ENCODE measurements at places on chromosomes 6 and 20. TPM values are rescaled to one million over a fixed set of nuclear protein-coding genes. Genes with fewer than 3 reads are reported as not detected.

KHDC1L gene
- not detected for total RNA-seq

DNA sequence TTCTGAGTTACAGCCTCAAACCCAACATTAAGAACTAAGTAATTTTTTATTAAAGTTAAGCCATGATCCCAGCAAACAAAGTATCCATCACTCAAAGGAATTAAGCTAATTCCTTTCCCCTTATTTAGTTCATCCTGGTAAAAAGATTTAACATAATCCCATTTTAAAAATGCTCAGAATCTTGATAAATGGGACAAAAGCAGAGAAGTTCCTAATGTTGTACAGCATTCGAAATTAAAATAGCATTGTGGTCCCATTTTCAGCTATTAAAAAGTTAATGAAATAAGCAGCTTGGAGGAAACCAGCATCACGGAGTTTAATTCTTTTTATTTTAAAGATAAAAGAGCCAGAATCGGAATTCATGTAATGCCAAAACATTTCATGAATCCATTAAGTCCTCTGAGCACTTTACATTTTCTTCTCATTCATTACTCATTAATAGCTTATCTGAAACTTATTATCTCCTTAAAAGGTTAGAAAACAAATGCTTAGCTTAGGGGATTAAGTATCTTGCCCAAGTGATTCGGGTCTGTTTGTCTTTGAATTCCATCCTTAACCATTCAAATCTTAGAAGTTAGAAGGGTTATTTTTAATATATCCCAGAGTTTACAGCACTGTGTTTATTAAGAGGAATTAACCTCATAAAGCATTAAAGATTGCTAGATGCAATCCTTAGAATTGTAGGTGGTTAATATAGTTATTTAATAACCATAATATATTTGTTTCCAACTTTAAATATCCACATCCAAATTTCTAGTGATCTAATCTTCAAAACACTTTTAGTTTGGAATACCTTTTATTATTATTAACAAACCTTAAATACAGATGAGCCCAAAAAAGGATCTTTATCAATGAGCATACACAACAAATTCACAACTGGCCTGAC is 11.2 kb downstream of the RBM39 start:
- DNase-seq, result no peak

GRCh38 chr20:24915440-24915839 is 33.6 kb upstream of the CST7 start:
- peak; percentile 55 for DNase-seq

GRCh38 chr20:7980332-7981046 is 39.1 kb downstream of the TMX4 start:
- DNase-seq, result no peak

GNMT gene
- total RNA-seq, result 0.61 TPM

GPLD1 gene
- 11.0 TPM for total RNA-seq

TMEM217 gene
- total RNA-seq, result 0.51 TPM

DNA sequence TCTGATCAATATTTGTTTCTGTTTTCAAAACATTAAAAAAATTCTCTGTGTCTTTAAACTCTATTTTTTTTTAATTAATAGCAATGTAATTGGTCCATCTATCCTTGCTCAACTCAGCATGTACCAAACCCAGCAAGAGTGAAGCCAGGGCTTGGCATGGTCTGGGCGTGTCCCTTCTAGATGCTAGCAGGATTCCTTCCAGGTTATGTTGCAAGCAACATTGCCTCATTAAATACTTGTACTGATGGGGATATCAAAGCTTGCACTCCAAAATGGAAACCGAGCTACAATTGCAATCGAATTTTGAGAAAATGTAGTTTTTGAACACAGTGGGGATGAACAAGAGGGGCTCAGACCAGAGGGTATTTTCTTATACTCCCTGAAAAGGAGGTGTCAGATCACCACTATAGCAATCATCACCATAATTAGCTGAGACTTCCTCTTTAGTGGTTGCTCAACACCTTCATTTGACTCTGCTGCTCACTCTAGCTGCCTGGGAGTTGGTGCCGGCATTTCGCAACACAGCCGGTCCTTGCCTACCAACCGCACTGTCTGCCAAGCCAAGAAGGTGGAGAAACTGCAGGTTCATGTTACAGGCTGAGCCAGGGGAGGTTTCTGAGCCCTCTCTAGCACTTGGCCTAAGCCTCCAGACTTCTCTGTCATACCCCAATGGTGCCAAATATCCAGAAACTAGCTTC is 67.8 kb upstream of the RALGAPA2 start:
- no peak for DNase-seq

DNA sequence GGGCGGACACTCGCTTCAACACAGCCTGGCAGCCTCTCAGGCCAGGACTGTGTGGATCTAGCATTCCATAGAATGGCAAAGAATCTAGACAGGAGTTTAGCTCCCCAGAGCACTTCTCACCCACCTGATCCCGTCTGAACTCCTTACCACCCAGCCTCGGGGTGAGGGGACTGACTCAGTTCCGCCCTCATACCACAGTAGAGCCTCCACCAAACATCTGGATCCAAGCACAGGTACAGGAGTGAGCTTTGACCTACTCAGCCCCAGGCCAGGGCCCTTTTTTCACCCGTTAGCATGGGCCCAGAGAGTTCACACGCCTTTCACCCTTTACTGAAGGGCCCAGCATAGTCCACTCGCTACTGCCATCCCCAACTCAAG is 715 bp downstream of the PSMF1 start:
- DNase-seq, result no peak
